Thyroid gland (tissue), 4 donors: ENCODE measurements at places on chromosomes 11 and 22.

DNA sequence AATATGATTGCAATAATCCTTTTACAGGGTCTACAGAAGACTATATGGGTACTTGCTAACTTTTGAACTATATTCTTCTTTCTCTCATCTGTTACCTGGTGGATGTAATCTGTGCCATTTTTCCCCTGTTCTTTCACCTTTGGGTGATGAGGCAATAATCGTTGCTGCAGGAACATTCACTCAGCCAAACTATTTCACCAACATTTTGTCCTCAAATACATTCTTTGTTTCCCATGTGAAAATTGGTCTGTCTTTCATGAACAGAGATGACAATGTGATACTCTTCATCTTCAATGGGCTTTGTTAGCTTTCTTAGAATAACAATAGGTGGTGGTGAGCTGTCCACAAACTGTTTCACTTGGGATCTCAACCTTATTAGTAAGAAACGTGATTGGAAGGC, 52.1 kb upstream of the CAPRIN1 start:
- no peak for DNase-seq

- no peak for DNase-seq
These were observed 273.5 kb upstream of the PLET1 start for GRCh38 chr11:112534208-112534607.

GRCh38 chr11:62103141-62103540, 20.7 kb upstream of the INCENP start:
- DNase-seq, result no peak

DNA sequence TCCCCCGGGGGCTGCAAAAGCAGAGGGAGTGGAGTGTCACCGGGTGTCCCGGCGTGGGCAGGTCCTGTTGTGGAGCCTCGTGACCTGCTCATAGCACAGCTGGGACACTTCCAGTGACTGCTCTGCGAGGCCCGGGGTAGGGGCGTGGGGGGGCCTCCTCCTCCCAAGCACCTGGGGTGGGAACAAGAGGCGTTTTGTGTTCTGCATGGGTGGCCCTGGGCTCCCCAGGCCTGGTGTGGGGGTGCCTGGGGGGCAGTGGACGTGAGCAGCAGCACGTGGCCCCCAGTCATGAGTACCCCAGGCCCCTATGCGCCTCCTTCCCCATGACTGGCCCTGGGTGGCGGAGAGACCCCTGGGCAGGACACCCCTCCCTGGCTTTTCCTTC, 104.7 kb downstream of the KCNQ1 start:
- DNase-seq, result no peak

DNA sequence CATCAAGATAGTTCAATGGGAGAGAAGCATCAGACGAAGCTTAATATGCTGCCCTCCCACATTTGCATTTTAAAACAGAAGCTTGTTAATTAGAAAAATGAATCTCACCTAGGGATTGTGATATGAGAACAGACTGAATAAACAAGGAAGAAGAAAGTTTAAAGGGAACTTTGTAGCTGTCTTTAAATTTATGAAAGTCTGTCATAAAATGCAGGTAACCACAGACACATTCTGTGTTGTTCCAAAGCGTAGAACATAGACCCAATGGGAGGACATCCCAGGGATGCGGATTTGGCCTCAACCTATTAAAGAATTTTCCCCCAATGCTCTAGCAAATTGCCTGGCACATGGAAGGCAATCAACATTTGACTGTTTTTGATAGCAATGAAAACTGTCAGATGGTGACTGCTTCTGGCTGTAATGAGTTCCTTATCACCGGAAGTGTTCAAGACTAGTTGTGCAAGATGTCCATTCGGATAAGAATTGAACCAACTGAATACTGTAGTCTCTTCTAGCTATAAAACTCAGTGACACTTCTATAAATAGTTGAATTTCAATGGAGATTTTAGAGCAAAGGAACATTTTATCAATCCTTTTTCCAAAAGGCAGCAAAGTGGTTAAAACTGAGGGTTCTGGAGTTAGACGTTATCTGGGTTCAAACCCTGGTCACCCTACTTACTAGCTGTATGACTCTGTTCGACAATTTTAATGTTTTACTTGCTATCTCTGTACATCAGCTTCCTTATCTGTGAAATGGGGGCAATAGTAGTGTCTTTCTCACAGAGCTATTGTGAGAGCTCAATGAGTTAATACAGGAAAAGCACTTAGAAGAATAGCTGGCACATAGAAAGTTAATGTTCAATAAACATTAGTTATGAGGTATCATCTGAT, 64.9 kb downstream of the LIF start:
- DNase-seq, result no peak

DNA sequence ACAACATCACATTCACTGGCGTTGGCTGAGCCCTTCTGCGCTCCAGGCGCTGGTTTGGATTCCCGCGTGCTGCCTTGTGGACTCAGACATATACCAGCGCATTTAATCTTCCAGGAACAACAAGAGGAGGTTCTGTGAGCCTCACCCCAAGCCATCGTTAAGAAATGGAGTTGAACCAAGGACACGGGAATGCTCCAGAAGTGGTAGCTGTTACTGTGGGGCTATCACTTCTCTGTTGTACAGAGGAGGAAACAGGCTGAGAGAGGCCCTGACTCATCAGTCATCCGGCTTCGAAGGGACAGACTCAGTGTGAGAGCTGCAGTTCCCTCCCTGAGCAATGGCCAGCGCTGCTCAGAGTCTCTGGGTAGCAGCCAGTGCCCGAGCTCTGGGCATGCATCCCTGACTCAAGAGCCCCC, 291.3 kb downstream of the TBC1D22A start:
- no peak for DNase-seq

- peak; percentile 8 for DNase-seq
These were observed 39.9 kb downstream of the SERGEF start for GRCh38 chr11:17972987-17973386.

DNA sequence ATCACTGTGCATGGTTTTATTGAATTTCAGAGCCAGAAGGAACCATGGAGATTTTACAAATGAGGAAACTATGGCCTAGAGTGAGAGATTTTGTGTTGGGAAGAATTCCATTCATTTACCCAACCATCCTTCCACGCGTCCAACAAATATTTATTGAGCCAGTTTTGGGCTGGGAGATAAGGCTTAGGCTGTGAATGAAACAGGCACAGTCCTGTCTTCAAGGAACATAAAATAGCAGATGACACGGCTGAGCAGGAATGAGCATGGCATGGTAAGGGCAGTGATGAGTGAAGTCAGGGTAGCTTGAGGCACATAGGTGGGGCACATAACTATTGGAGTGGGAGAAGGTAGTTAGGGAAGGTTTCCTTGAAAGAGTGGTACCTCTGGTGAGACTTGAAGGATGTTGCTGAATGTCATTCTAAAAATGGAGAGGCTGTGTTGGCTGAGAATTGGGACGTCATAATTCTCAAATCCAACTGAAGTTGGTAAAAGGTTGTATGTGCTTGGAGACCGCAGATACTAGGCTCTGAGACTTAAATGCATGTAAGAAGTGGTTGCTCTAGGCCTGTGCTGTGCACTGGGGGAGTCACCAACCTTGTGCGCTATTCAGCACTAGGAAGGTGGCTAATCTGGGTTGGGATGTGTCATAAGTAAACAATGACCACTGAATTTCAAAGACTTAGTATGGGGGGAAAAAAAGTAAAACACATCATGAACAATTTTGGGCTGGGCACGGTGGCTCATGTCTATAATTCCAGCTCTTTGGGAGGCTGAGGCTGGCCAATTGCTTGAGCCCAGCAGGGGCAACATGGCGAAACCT, 51.9 kb downstream of the TEAD1 start:
- DNase-seq, result no peak

DNA sequence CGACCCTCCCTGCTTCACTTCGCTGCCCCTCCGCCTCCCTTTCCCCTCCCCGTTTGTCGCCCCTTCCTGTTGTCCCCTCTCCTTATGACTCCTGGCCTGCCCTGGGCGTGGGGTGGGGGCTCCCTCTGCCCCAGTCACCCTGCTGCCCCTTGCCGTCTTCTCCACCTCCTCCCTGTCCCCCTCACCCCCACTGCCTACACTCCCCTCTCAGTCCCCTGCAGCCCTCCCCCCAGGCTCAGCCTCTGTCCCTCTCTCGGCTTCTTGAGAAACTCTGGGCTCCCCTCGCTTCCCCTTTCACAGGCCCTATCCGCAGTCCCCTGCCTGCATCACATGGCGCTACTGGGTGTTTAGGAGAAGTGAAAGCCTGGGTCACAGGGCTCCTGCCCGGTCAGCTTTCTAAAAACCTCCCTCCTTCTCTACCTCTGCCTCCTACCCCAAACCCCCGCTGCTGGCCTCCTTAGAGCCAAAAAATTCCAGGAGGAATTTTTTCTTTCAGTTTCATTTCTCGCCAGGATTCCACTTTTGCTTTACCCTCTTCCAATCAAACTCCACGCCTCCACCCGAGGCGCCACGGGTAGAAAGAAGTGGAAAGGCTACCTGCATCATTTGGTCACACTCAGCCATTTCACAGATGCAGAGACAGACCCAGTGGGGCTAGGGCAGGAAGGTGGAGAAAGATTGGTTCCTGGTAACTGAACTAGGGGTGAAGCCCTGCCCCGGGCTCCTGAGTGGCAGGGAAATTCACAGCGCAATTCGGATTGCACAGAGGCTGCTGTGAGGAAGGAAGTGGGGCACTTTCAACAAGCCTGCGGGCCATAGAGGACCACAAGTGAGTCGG, at the start of gene SLC15A3:
SLC15A3 (minus strand) TSS at position 273 of the 838 bp plus-strand sequence. CDS start 625 bp downstream, outside the sequence.
- DNase-seq, result no peak

DNA sequence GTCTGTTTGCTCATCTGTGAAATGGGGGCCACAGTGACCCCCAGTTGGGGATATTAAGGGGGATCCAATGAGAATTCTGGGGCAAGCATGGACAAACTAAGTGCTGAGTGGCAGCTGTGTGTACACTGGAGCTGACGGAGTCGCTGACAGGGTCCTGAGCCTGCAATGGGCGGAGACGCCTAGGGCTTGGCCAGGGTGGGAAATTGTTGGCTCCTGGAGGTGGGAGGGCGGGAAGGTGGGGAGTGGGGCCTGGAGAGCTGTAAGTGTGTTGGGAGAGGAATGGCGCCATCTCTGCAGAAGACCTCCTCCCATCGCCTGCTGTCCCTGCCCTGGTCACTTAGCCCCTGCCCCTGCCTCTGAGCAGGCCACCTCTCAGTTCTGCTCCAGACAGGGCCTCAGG, 7.3 kb downstream of the CACNA1I start:
- DNase-seq, result no peak

GRCh38 chr11:62471603-62472002, 52.8 kb downstream of the SCGB1A1 start:
- no peak for DNase-seq

DNA sequence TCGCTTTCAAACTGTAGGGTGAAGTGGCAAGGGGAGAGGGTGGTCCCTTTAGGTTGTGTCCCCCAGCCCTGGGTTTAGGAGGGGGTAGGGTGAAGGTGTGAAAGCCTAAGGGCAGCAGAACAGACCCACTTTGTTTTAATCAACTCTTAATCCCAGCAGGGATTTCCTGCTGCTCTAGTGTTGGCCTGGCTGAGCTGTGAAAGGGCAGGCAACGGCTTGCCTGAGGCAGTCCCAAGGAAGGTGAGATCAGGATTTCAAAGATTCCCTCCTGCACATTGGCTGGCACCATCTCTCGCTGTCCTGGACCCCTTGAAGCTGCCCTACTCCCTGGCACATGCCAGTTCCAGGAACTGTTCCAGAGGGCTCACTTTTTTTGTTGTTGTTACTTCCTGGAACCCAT, 221.3 kb downstream of the INSC start:
- DNase-seq, result no peak

GRCh38 chr22:50157709-50158375, 12.7 kb upstream of the PANX2 start:
- DNase-seq, result peak; percentile 92

GRCh38 chr11:13391217-13391616, 71.8 kb downstream of the BTBD10 start:
- no peak for DNase-seq

- peak; percentile 23 for DNase-seq
These were observed 13.1 kb downstream of the HINFP start for GRCh38 chr11:119134389-119134978.

- DNase-seq, result no peak
These were observed 128.4 kb downstream of the OPCML start for GRCh38 chr11:133403900-133404299.

DNA sequence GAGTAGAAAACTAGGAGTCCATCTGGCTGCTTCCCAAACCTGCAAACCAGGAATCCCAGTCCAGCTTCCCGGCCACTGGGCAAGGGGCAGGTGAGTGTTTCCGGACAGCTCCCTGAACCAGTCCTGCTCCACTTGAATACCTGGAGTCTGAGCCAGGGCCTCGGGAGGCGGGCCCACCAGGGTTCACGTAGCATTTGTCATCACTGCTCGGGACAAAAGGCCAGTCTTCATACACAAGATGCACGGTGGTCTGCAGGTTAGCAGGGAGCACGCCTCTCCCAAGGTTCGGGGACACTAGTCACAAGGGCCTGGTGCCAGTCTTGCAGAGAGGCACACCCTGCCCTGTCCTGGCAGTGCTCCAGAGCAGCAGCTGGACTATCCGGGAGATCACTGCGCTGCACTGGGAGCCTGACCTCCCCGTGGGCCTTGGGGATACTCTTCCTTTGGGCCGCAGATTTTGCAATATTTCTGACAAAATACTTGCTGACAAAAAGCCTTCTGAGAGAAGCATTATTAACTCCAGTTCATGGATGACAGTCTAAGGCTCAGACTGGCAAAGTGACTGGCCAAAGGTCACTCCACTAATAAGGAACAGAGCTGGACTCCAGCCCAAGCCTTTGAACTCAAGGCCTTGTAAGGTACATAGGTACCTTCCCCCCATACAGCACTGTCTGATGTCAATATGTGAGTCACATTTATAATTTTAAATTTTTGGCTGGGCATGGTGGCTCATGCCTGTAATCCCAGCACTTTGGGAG, 25.1 kb downstream of the CD6 start:
- peak; percentile 61 for DNase-seq

DNA sequence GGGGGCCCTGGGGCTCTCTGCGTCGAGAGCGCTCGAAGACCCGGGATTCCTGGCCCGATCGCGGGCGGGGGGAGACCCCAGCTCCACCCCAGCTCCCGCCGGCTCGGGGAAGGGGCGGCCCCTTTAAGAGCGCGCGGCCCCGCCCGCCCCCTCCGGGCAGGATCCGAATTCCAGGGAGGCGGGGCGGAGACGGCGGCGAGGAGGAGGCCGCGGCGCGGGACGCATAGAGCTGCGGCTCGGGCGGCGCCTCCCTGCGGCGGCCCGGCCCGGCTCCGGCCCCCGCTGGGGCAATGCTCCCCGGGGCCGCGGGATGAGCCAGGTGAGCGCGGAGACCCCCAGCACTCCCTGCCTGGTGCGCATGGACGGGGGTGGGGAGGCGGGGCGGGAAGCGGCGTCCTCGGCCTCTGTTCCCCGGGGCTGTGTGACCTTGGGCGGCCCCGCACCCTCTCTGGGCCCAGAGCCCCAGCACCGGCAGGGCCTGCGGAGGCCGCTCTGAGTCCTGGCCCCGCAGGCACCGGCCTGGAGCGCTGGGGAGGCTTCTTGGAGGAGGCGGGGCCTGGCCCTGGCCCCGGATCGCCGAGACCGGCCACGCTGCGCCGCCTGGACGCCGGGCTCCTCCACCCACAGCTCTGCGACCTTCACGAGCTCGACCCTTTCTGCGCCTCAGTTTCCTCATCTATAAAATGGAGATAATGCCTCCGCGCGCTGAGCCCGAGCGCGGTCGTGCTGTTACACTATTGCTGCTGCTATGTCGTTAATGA, 565 bp downstream of the GAS2L1 start:
- peak; percentile 85 for DNase-seq

DNA sequence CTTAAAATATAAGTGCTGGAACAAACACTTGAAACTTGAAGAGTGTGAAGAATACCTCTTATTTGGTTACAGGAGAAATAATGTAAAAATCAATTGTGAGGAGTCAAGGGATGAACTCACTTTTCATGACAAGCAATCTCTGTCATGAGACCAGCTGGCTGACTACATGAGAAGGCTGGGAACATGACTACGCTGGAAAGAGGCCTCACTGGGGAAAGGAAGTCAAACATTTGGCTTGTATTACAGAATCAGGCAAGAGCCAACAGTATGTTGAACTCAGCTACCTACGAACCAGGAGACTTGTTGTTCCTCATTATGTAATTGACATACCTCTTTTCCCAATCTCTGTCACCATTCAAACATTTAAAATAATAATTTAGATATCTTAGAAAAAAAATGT, 14.4 kb downstream of the DCDC1 start:
- DNase-seq, result no peak
